ENCODE measurements at places on chromosomes 3 and 15.

GRCh38 chr3:169153656-169154055 is 509.9 kb downstream of the MECOM start:
- no peak for DNase-seq

DNA sequence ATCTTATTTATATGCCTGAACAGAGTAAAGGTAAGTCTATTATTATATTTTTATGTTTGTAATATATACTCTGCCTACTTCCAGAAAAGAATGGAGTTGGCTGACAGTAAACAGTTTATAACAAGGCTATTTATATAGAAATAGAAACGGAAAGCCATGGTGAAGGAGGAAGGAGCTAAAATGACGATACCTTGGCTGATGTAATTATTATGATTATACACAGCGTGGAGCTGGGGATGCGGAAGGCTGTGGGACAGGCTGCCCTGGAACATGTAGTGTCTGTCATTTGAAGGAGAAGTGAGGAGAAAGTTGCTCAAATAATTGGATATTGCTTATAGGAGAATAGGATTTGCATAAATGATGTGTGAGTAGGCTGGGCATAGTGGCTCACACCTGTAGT is 37.8 kb downstream of the CEMIP start:
- no peak for DNase-seq

DNA sequence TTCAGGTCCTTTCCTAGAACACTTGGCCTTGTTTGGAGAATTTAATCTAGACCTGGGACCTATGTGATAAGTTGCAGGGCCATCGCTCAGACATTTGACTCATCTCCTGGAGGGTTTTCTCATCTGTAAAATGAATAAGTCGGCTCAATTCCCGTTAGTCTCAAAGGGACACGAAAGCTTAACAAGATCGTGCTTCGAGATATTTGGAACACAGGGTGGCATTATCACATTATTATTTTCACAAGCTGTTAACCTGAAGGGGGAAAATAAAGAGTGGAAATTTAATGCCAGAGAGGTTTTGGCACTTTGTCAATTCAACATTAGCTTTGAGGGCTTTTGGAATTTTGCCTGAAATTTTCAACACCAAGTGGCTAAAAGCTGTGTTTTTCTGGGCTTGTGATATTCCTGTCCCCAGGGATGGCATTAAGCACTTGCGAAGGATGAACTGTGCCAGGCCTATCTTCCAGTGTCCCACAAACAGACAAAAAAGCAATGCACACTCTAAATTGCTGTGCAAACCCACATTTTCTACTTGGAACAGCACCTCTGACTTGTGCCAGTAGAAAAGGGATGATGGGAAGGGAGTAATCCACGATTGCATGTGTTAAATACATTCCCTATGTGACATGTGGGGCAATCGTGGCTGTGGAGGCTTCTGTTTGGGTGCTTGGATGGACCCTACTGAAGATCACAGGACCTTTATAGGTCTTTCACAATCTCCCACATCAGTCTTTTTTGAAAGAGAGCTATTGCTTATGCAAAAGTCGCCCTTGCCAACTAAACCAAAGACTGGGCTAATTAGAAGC is 478.7 kb downstream of the MFSD1 start:
- DNase-seq = no peak

- DNase-seq = no peak
These were observed 107.1 kb upstream of the TPM1 start for GRCh38 chr15:62935300-62936081.

- DNase-seq = no peak
These were observed 3.4 kb upstream of the DIS3L start for GRCh38 chr15:66290007-66290406.

GRCh38 chr3:37863949-37864822 is 2.5 kb downstream of the CTDSPL start:
- DNase-seq = peak; percentile 49

All from PC-9 (cell line).